Stimulated activated CD4-positive, alpha-beta T cell treated with anti-CD3 and anti-CD28 coated beads, Interleukin-2, amount 100 ng/mL, for 24 hours (primary cell): ENCODE measurements at places on chromosomes 2 and 18.
A peak's percentile ranks its signal among the peaks of the same experiment; 100 is the strongest.

DNA sequence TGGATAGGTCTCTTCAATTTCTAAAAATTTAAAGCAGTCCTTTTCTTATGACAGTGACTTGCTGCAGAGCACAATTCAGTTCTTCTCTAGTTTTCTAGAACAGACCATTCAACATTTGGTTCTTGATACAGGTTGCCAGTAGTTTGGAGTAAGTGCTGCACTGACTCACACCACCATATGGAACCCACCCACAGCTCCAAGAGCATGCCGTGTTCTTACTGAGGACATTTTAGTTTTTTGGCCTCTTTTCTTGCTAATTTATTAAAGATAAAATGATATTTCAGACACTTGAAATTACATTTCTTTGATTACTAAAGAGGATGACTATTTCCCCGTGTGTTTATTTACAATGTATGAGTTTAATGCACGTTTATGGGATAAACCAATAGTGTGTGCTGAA is 120.0 kb downstream of the COL4A4 start:
- no peak for DNase-seq

DNA sequence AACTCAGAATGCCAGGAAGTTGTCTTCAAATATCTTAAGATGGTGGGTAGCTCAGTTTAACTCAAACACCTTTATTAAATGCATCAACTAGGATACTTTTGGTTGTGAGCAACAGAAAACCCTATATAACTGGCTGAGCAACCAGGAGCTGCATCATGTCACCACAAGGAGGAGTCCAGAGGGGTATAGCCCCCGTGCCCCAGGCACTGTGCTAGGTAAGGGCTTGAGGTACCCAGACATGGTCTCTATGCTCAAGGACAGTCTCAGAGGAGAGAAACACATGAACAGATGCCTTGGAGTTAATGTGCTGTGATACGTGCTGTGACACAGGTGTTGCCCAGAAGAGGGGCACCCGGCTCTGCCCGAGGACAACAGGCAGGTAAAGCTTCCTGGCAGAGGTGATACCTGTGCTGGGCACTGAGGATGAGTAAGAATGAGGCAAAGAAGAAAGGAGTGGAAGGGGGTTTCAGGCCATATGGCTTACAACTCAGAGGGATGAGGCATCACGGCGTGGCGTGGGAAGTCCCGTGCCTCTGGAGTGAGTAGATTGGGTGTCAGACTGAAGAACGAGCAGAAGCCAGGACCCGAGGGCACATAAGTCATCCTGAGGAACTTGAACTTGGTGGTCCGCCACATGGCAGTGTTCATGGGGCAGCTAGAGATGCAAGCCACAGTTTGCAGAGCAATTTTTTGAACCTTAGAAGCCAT is 32.0 kb upstream of the CAB39 start:
- DNase-seq, result no peak

- DNase-seq, result peak; percentile 28
Observed at GRCh38 chr18:13276530-13277520, 58.3 kb downstream of the LDLRAD4 start.

DNA sequence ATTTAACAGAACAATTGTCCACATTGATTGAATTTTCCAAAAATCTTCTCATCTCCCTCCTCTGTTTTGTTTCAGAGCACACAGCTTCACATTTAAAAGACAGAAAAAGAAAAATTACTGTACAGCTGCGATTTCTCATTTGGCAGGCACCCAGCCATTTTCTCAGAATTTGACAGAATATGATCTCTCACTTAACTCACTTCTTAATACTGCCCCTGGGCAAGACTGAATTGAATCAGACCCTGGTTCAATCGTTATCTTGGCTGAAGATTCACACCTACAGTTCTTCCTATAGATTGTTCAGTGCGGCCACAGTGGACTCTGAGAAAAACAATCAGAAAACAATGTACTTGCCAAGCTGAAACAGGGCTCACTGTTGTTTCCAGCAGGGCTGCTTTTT is 90.2 kb upstream of the LHCGR start:
- DNase-seq, result no peak

DNA sequence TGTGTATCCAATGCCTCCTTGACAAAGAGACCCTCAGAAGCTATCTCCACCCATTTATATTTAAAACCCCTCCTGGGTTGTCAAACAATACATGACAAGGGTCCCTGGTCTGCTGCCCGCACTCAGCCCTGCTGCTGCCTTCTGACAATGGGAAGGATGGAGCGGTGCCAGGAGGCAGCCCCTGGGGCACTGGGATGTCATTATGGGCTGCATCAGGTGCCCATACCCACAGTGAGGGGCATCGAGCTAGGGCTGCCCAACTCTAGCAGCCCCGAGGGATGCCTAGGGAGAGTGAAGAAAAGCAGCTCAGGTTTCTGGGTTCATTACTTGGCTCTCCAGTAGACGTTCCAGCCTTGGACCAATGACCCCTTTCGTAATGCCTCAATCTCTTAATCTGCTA is 301.7 kb downstream of the ALK start:
- DNase-seq, result no peak

DNA sequence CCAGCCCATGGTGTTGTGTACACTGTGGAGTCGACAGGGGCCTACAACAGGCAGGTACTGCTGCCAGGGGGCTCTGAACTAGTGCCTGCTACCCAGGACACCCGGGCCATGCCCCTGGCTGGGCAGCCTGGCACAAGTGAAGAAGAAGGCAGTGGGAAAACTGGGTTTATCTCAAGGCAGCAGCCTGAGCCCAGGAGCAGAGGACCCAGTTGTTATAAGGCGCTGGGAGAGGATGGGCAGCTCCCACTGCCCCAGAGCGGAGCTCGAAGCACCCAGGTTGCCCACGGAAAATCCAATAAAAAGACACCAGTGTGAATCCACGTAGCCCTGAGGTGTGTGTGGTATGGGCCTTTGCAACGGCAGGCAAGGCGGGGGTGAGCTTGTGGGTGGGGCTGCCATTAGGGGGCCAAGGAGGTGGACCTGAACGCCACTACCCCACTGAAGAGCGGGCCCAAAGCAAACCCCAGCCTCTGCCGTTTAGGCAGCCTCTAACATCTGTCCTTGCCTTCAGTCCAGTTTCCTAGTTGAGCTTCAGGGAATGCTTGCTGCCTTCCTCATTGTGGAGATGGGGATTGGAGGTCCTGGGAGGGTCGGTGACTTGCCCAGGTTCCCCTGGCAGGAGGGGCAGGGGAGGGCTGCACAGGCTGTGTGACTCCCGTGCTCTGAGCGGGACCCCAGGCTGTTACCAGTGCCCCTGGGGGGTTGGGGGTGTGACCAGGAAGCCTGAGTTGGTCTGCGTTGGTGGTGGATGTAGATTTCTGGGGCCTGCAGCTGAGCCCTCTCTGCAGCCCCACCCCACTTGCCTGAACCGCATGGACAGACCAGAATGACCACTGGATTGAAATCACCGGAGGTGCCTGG is 16.0 kb downstream of the ARID5A start:
- no peak for DNase-seq

DNA sequence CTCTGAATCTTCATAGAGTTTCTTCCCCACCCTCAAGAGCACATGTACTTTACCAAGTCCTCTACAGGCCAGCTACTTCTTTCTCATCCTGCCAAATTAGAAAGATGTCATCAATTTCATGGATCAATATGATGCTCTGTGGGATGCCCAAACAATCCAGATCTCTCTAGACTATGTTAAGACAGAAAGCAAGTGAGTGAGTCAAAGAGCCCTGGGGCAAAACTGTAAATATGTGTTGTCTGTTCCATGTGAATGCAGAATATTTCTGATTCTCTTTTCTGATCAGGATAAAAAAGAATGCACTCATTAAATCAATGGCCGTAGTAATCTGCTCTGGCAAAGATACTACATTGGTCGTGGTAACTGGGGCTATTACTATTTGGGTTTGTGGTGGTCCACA is 53.1 kb upstream of the ROCK2 start:
- DNase-seq, result no peak

GRCh38 chr18:70363861-70364260 is 75.0 kb downstream of the SOCS6 start:
- DNase-seq, result no peak

- no peak for DNase-seq
Observed at GRCh38 chr2:159399716-159400415, 113.4 kb upstream of the WDSUB1 start.
